ENCODE measurements at places on chromosomes 2 and 18.

DNA sequence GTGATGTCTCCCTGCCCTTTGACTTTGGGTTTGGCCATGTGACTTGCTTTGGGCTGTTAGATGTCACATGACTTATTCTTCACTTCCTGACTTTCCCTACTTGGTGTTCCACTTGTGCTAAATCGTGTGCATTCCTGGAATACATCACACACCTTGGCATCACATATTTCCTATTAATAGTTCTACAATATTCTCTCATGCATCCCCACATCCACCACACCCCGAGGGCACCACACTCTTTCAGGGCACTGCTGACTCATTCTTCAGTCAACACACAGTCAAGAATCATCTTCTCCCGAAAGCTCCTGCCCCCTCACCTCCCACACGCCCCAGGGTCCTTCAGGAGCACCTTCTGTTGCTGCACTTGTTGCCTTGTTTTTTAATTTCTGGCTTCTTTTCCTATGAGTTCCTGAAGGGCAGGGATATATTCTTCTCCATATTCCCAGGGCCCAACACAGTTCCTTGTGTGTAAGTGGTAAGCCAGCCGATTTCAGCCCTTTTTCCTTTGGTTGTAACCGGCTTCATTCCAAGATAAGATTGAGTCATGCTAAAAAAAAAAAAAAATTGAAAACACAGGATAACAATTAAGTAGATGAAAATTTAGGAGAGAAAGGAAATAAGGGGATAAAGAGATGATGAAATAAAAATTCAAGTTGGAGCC lies 341.4 kb downstream of the SLC4A3 start:
- DNase-seq: no peak

GRCh38 chr18:44643004-44643403 lies 37.7 kb upstream of the SETBP1 start:
- DNase-seq: no peak

GRCh38 chr18:7084080-7085065 lies 33.2 kb downstream of the LAMA1 start:
- no peak for DNase-seq

GRCh38 chr2:204692790-204693189 lies 147.5 kb downstream of the PARD3B start:
- no peak for DNase-seq

DNA sequence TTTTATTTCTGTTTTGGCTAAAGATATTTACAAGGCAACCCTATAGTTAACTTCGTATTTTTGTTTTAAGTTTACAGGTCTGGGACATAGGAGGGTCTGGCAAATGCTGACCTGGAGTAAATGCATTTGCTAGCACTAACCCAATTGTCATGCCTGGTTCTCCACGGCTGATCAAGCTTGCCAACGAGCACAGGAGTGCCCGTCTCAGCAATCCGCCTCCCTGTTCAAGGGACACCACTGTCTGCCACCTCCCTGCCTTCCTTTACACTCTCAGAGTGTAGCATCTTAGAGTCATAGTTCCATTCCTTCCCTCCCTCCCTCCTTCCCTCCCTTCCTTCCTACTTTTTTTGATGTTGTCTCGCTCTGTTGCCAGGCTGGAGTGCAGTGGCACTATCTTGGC lies 104.6 kb downstream of the PLEKHM3 start:
- DNase-seq: no peak

DNA sequence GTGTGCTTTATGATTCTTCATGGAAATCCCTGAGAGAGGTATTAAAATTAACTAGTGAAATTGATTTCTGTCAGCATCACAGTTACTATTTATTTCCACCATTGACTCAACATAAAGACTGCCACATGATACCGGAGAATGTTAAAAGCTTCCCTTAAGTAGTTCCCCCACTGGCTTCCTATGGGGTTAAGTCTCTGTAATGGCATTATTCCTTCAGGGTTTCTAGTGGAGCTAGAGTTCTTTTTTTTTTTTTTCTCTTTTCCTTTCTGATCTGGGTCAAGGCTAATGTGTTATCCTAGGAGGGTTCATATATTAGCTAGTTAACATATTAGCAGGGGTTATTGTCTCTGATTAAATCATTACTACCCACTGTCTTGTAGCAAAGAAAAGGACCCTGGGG lies 1919.1 kb upstream of the PIK3C3 start:
- no peak for DNase-seq

- no peak for DNase-seq
Observed at GRCh38 chr2:217759991-217760390, 242.8 kb downstream of the TNS1 start.
